ENCODE measurements at places on chromosomes 11 and 22. TPM values are rescaled to one million over a fixed set of nuclear protein-coding genes. Genes with fewer than 3 reads are reported as not detected.

DNA sequence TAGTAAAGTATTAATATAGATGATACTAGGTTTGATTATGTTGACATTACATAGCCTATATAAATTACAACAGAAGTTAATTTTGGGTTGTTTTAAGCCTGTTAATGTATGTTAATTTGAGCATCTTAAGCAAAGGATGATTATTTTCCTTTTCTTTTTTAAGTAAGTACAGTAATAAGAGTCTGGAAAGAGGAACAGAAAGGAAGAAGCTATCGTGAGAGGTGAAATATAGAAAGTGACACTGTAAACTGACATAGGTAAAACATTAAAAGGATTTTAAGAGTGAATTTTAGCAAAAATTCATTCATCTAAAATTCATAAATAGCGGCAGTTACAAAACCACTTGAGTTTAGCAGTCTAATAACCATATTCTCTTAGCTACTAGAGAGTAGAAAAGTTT, 45.5 kb downstream of the FAR1 start:
- DNase-seq, result no peak

- no peak for DNase-seq
These were observed 29.0 kb downstream of the SHANK3 start for GRCh38 chr22:50701428-50702154.

- no peak for DNase-seq
These were observed 16.8 kb downstream of the APOL6 start for GRCh38 chr22:35664955-35665587.

- DNase-seq, result no peak
These were observed 460.0 kb downstream of the BUD13 start for GRCh38 chr11:116312570-116313391.

GRCh38 chr11:70656252-70656651, 257.9 kb downstream of the CTTN start:
- DNase-seq, result no peak

DNA sequence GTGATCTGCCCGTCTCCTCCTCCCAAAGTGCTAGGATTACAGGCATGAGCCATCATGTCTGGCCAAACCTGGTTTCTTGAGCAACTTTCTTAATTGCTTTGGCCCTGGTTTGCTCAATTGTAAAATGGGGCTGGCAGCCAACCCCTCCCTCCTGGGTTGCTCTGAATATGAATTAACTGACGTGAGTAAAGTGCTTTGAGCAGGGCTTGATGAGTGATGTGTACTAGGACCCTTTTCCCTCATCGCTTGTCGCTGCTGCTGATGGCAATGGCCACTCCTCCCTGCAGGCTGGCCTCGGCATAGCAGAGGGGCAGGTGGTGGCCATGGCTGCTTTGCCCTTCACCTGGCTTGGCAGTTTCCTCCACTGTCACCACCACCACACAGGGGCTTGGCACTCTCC, 41.5 kb downstream of the RNF141 start:
- no peak for DNase-seq

GRCh38 chr11:65446446-65447277, 24.1 kb downstream of the NEAT1 start:
- no peak for DNase-seq

DNA sequence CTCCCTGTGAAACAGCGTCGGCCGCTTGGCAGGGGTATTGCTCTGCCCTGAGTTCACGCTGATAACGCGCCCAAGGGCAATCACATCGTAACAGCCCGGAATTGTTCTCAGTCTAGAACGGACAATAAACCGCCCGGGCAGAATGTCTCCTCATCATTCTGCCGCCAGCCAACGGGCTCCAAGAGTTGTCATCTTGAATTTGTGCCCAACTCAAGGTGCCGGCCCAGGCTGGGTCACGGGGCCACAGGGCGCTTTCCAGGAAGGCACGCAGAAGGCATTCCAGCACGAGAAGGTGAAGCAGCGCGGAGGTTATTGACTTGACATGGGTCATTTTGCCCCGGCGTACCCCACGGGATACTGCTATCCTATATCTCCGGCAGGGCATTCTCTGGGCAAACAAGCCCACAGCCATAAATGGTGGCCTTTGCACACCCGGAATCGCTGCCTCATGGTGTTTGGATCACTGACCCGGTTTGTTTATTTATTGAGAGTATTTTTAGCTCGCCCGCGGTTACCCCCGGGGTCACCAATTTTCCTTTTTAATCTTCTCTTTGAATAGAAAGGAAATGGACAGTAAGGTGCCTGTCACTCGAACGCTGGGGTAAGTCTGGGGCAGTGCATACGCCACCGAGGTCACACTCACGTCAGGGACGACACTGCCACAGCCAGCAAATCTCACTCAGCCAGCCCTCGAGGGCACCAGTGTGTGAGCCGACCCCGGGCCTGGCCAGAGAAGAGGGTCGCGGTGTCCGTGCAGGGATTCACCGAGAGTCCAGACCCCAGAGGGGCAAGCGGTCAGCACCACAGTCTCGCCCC, 72.4 kb upstream of the FGF3 start:
- DNase-seq, result no peak

GRCh38 chr11:47998733-47999359, 18.5 kb downstream of the PTPRJ start:
- no peak for DNase-seq

DNA sequence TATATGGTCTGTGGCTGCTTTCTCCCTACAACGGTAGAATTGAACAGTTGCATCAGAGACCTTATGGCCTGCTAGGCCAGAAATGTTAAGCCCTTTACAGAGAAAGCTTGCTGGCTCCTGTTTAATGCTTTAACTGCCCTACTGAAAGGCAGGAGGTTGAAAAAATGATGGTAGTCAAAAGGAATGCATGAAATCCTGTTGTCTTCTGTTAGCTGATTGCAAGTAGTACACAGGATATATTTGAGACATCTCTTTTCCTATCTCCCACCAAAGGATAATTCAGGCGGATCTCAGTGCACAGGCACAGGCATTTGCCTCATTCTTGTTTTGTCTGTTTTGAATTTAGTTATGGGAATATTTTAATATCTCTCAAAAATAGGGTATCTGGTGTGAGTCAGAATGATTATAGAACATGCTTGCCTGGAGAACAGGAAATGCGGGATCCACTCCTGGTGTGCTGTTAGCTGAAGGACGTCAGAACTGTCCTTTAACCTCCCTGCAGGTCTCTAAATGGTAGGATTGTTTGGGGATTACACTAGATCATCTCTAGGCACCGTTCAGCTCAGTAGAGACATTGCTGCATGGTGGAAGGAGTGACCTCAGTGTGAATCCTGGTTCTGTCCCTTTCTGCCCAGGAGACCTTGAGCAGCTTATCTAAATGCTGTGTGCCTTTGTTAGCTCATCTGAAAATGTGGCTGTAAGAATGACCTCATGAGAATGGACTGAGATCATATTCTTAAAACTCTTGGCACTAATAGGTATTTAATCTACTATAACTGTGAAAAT, 49.5 kb downstream of the PACS1 start:
- no peak for DNase-seq

DNA sequence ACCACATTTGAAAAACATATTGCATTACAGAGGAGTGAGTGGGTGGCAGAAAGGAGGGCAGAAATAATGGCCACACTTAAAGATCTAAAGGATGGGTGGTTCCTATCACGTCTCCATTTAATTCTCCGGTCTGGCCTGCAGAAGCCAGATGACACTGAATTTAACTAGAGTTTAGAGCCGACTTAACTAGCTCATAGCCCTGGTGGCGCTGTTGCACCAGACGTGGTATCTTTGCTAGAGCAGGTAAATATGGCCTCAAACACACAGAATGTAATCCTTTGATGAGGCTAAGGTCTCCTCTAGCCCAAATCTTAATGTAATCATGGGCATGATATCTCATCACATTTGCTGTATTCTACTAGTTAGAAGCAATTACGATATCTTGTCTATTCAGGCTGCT, 51.5 kb upstream of the GAL start:
- DNase-seq, result peak; percentile 38

DNA sequence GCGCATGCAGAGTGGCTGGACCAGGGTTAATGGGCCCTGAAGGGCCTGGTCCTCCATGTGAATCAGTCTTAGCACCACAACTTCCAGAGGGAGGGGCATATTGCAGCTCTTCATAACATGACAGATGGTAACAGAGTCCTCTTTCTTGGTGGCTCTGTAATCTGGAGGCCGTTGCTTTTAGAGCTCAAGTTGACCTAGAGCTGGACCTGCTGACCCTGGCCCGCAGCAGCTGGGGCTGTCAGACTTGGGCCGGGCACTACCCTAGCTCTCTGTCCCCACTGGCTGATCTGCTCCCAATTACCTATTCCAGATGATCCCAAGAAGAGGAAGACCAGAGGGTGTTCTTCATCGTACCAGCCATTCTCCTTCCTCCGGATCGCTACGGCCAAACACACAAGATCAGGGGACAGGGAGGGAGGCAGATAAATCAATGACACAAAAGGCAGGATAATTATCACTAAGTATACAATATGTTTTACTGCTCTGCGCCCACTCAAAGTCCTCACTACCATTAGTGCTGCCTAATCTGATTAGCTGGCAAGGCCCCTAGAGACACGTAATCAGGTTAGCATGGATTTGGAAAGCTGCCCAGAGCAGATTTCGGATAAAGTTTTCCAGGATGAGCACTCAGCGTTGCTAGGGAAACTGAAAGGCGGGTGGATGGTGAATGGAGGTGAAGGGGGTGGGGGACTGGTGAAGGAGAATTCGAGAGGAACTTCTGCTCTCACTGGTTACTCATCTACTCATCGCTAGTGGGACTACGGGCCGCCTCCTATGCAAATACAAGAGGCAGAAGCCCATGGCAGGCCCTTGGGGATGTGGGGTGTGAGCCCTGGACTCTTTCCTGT, 64.5 kb upstream of the PHOX2A start:
- no peak for DNase-seq

DNA sequence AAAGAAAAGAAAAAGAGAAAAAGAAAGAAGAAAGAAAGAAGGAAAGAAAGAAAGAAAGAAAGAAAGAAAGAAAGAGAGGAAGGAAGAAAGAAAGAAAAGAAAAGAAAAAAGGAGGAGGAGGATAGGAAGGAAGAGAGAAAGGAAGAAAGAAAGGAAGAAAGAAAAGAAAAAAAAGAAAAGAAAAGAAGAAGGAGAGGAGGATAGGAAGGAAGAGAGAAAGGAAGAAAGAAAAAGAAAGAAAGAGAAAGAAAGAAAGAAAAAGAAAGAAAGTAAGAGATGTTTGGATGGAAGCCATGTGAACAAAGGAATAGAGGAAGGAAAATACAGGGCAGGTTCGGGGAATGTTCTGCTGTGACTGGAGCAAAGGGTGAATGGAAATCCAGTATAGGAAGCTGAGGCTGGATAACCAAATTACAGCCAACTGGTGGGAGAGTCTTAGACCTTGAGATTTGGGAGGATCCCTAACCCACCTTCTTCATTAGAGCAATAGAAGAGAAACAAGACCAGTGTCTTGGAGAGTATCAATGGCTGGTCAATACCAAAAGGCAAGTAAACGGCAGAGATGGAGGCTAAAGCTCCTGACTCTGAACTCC, 94.9 kb downstream of the RASSF10 start:
- no peak for DNase-seq

GRCh38 chr22:30044369-30044768, 35.9 kb upstream of the HORMAD2 start:
- DNase-seq, result no peak

- no peak for DNase-seq
These were observed 26.2 kb upstream of the PDE3B start for GRCh38 chr11:14617241-14618027.

- peak; percentile 21 for DNase-seq
These were observed 49.2 kb downstream of the DBX1 start for GRCh38 chr11:20110908-20111669.

The CNGA4 gene
- total RNA-seq, result 0.32 TPM

The MFRP gene
- total RNA-seq, result not detected

The APOBEC3G gene
- total RNA-seq, result 95.4 TPM

The DNAJC24 gene
- total RNA-seq, result 24.3 TPM

The C11orf87 gene
- not detected for total RNA-seq

The FXYD2 gene
- 6.7 TPM for total RNA-seq

The MYO7A gene
- total RNA-seq, result 0.19 TPM

The APOL4 gene
- not detected for total RNA-seq

The CHID1 gene
- total RNA-seq, result 52.7 TPM

The MMP27 gene
- not detected for total RNA-seq

The DNAJB7 gene
- total RNA-seq, result not detected

The DTX4 gene
- 3.9 TPM for total RNA-seq

The MAJIN gene
- 0.48 TPM for total RNA-seq

The MS4A15 gene
- not detected for total RNA-seq

The APOA4 gene
- not detected for total RNA-seq

The VWCE gene
- 0.49 TPM for total RNA-seq

The CNTF gene
- total RNA-seq, result 3.5 TPM
